Cardiac muscle cell (in vitro differentiated cells and primary cell): ENCODE measurements at places on chromosomes 1 and 21. TPM values are rescaled to one million over a fixed set of nuclear protein-coding genes. Genes with fewer than 3 reads are reported as not detected.

SPRR4 gene
- not detected in 2 replicates for polyA plus RNA-seq

GRCh38 chr1:28392027-28392652 lies 22.6 kb downstream of the PHACTR4 start:
- no peaks in the 10 kb centered on the region for H3K36me3 ChIP-seq
- DNase-seq: no peak
- H3K4me1 ChIP-seq: no peaks in the 10 kb centered on the region
- H3K27me3 ChIP-seq: no peaks in the 10 kb centered on the region
- no peak overlapping the region for H3K4me3 ChIP-seq
- H3K27ac ChIP-seq: no peak overlapping the region

DNA sequence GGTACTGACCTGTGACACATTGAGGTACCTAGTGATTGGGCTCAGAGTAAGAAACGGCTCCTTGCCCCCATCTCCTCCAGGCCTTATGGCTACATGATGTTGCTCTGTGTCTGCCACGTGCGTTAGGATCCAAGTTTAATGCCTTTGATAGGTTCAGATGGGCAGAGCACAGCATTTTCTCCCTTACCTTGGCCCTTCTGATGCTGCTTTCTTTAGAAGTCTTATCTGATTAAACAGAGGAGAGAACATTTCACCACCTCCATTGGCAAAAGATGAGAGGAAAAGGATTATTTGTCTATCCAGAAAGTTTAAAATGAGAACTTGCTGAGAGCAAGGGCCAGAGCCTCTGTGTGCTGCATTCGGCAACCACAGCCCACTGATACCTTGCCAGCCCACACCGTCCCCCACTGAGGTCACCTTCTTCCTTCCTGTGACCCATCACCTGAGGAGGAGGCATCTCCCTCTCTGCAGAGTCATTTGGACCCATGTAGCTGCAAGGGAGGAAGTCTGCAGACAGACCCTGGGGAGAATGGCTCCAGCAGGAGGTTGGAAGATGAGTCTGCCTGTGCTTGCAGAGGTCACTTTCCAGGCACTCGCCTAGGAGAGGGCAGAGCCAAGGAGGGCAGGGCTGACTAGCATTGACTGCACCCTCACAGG lies 16.7 kb downstream of the SHISA4 start:
- no peak for DNase-seq
- no peak overlapping the region for H3K4me3 ChIP-seq
- H3K36me3 ChIP-seq: no peaks in the 10 kb centered on the region
- H3K27ac ChIP-seq: peak overlapping the region; percentile 99

- no peak overlapping the region for H3K4me3 ChIP-seq
- H3K27ac ChIP-seq: no peak overlapping the region
- H3K4me1 ChIP-seq: peaks cover 5% of the 10 kb centered on the region
- no peaks in the 10 kb centered on the region for H3K36me3 ChIP-seq
- H3K27me3 ChIP-seq: no peaks in the 10 kb centered on the region
These were observed 57.8 kb upstream of the CD1D start for GRCh38 chr1:158122833-158123388.

NLRP3 gene
- polyA plus RNA-seq: not detected in 2 replicates

PRELP gene
- 0.26 TPM in 1 of 2 replicates, not detected in the other for polyA plus RNA-seq

GRCh38 chr1:228289239-228289849 lies 81.5 kb downstream of the OBSCN start:
- H3K27ac ChIP-seq: no peak overlapping the region
- no peak for DNase-seq
- no peak overlapping the region for H3K4me3 ChIP-seq
- H3K4me1 ChIP-seq: no peaks in the 10 kb centered on the region
- no peaks in the 10 kb centered on the region for H3K27me3 ChIP-seq
- peaks cover 78% of the 10 kb centered on the region for H3K36me3 ChIP-seq

APOBEC4 gene
- 0.42 TPM in 1 of 2 replicates, not detected in the other for polyA plus RNA-seq

GRCh38 chr1:87335175-87335884 lies 6.7 kb downstream of the LMO4 start:
- H3K36me3 ChIP-seq: peaks cover 16% of the 10 kb centered on the region
- H3K4me1 ChIP-seq: peaks cover 52% of the 10 kb centered on the region
- peak overlapping the region; percentile 73 for H3K27ac ChIP-seq
- no peaks in the 10 kb centered on the region for H3K27me3 ChIP-seq
- H3K4me3 ChIP-seq: peak overlapping the region; percentile 45
- peak; percentile 60 for DNase-seq

IL12RB2 gene
- 0.12 TPM in 1 of 2 replicates, not detected in the other for polyA plus RNA-seq

GRCh38 chr1:160981584-160982411 lies 27.2 kb upstream of the ITLN2 start:
- DNase-seq: no peak
- peak overlapping the region; percentile 13 for H3K4me3 ChIP-seq

- H3K27ac ChIP-seq: no peak overlapping the region
- no peak for DNase-seq
- H3K4me1 ChIP-seq: no peaks in the 10 kb centered on the region
- H3K36me3 ChIP-seq: no peaks in the 10 kb centered on the region
- H3K4me3 ChIP-seq: no peak overlapping the region
These were observed 9.2 kb downstream of the RAB29 start for GRCh38 chr1:205766038-205766437.

GRCh38 chr1:229984310-229984991 lies 82.6 kb upstream of the GALNT2 start:
- H3K27me3 ChIP-seq: peaks cover 15% of the 10 kb centered on the region
- no peak overlapping the region for H3K4me3 ChIP-seq
- H3K27ac ChIP-seq: no peak overlapping the region
- H3K4me1 ChIP-seq: no peaks in the 10 kb centered on the region
- H3K36me3 ChIP-seq: no peaks in the 10 kb centered on the region

DNA sequence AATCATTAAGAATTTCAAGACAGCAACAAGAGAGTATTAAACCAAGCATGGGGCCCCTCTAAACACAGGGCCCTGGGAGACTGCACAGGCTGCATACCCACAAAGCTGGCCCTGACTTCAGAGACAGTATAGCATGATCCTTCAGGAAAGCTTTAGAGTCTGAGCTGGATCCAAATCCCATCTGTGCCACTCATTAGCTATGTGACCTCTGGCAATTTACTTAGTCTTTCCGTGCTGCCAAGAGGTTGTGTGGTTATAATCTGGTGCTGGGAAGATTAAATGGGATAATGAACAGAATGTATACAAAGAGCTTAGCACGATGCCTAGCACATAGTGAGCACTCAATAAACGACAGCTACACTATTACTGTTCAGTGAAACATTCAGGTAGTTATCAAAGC lies 4.0 kb downstream of the PHC2 start:
- no peak for DNase-seq
- H3K4me3 ChIP-seq: no peak overlapping the region
- H3K27ac ChIP-seq: no peak overlapping the region
- peaks cover 4% of the 10 kb centered on the region for H3K4me1 ChIP-seq

SLAMF1 gene
- 0.10 TPM in 1 of 2 replicates, not detected in the other for polyA plus RNA-seq

REN gene
- 3.5 TPM in 1 of 2 replicates, not detected in the other for polyA plus RNA-seq

ZBTB8OS gene
- polyA plus RNA-seq: 52.0 and 66.8 TPM in 2 replicates

- H3K4me1 ChIP-seq: peaks cover 12% of the 10 kb centered on the region
- H3K36me3 ChIP-seq: no peaks in the 10 kb centered on the region
- H3K27me3 ChIP-seq: no peaks in the 10 kb centered on the region
- peak overlapping the region; percentile 100 for H3K4me3 ChIP-seq
These were observed 1.6 kb downstream of the MARK1 start for GRCh38 chr1:220529521-220530020.

CR1 gene
- not detected in 2 replicates for polyA plus RNA-seq

KRTAP19-8 gene
- polyA plus RNA-seq: not detected in 2 replicates

GRCh38 chr1:68620571-68620970 lies 123.7 kb upstream of the DEPDC1 start:
- no peak overlapping the region for H3K4me3 ChIP-seq
- no peak overlapping the region for H3K27ac ChIP-seq
- peaks cover 17% of the 10 kb centered on the region for H3K4me1 ChIP-seq
- DNase-seq: no peak

- H3K4me3 ChIP-seq: no peak overlapping the region
- no peaks in the 10 kb centered on the region for H3K27me3 ChIP-seq
- no peaks in the 10 kb centered on the region for H3K4me1 ChIP-seq
These were observed 32.9 kb downstream of the RABIF start for GRCh38 chr1:202856014-202856413.

RPE65 gene
- polyA plus RNA-seq: 0.67 TPM in 1 of 2 replicates, not detected in the other

GRCh38 chr1:203026031-203026665 lies at the start of gene PPFIA4:
Gene PPFIA4, plus strand, starts transcription at chr1:203026491. Its CDS starts 12,518 bp downstream, at chr1:203039009.
- peak within 1 kb of the TSS; percentile 61 for H3K4me3 ChIP-seq
- H3K4me1 ChIP-seq: peaks cover 26% of the 10 kb centered on the region
- H3K27me3 ChIP-seq: no peaks in the 10 kb centered on the region
- peaks cover 21% of the 10 kb centered on the region for H3K36me3 ChIP-seq

GRCh38 chr1:6102532-6102845 lies 56.8 kb downstream of the KCNAB2 start:
- H3K4me3 ChIP-seq: no peak overlapping the region
- H3K36me3 ChIP-seq: no peaks in the 10 kb centered on the region
- DNase-seq: no peak
- H3K4me1 ChIP-seq: no peaks in the 10 kb centered on the region
- no peak overlapping the region for H3K27ac ChIP-seq

- no peaks in the 10 kb centered on the region for H3K27me3 ChIP-seq
- H3K4me3 ChIP-seq: no peak overlapping the region
- H3K36me3 ChIP-seq: no peaks in the 10 kb centered on the region
- no peak for DNase-seq
- peaks cover 33% of the 10 kb centered on the region for H3K4me1 ChIP-seq
These were observed 28.9 kb upstream of the NPPB start for GRCh38 chr1:11887666-11888007.

GRCh38 chr1:209109001-209109785 lies 474.3 kb upstream of the CAMK1G start:
- H3K4me1 ChIP-seq: no peaks in the 10 kb centered on the region
- no peaks in the 10 kb centered on the region for H3K36me3 ChIP-seq
- no peak overlapping the region for H3K4me3 ChIP-seq

DNA sequence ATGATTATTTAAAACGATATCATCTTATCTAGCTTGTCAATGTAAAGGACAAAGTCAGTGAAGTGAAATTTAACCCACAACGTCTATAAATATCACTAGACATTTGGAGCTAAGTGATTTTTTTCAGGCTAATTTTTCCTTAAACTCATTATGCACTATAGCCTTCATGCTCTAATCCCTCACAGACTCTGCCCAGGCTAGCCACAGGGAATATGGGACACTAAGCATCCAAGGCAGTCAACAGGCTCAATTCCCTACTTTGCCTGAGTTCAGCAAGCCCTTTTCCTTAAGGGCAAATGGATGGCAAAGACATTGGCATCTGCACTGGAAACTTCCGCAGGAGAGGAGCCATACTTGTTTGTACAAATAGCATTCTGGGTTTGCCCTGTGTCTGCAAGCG lies 577.0 kb downstream of the LMO4 start:
- no peak overlapping the region for H3K4me3 ChIP-seq
- peak overlapping the region; percentile 64 for H3K27ac ChIP-seq
- H3K27me3 ChIP-seq: no peaks in the 10 kb centered on the region
- DNase-seq: no peak
- no peaks in the 10 kb centered on the region for H3K36me3 ChIP-seq
- peaks cover 42% of the 10 kb centered on the region for H3K4me1 ChIP-seq

GRCh38 chr21:42032968-42033367 lies 22.8 kb upstream of the ZBTB21 start:
- H3K27ac ChIP-seq: no peak overlapping the region
- H3K4me1 ChIP-seq: no peaks in the 10 kb centered on the region
- no peaks in the 10 kb centered on the region for H3K36me3 ChIP-seq
- H3K27me3 ChIP-seq: no peaks in the 10 kb centered on the region
- DNase-seq: no peak

DNA sequence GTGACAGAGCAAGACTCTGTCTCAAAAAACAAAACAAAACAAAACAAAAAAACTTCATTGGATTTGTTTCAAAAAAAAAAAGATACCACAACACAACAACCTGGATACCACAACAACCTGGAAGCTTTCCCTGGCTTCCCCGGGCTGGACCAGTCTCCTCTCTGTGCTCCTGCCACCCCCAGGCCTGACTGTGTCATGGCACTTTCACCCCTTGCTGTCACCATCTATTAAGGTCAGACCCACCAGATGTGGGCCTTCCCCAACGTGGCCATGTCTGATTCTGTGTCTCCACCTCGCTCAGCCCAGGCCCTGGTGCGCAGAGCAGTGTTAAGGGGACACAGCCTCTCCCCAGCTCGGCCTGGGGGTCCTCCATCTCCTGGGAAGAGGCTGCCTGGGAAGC lies 28.3 kb upstream of the ACOT11 start:
- H3K36me3 ChIP-seq: no peaks in the 10 kb centered on the region
- H3K4me1 ChIP-seq: no peaks in the 10 kb centered on the region
- H3K27me3 ChIP-seq: no peaks in the 10 kb centered on the region
- no peak overlapping the region for H3K4me3 ChIP-seq
- no peak for DNase-seq
- no peak overlapping the region for H3K27ac ChIP-seq

DNA sequence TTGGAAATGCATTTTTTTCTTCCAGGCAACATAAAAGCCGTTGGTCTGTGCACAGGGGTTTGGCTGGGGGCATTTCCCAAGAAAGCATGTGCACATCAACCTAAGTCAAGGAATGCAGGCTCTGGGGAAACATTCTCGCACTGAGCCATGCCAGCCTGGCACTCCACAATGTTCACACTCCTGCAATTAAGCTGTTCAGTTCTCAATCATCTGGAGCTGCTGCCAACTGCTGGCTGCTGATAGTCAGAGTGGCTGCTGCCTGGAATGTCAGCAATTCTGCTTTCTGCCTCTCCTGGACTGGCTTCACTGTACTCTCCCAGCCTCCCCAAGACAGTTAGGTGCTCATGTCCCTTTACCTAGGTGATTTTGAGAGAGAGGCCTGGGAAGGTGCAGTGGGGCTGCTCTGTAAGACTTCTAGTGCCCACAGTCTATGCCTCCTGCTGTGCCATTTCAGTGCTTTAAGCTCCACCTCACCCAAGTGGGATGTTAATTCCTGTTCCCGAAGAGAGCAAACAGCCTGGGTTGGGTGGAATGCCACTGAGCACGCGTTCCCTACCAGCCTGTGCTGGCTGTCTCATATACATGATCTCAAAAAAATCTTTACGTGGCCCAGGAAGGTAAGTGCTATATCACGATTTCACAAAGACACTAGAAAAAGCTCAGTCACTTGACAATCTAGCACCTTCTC lies 131.7 kb downstream of the BRINP2 start:
- H3K4me1 ChIP-seq: no peaks in the 10 kb centered on the region
- no peaks in the 10 kb centered on the region for H3K36me3 ChIP-seq
- H3K27me3 ChIP-seq: peaks cover 2% of the 10 kb centered on the region
- no peak overlapping the region for H3K4me3 ChIP-seq
- H3K27ac ChIP-seq: peak overlapping the region; percentile 59

AKNAD1 gene
- not detected in 2 replicates for polyA plus RNA-seq

PKP1 gene
- polyA plus RNA-seq: not detected in 2 replicates

PLA2G2C gene
- polyA plus RNA-seq: not detected in 2 replicates

- H3K4me3 ChIP-seq: no peak overlapping the region
- no peak for DNase-seq
- no peaks in the 10 kb centered on the region for H3K36me3 ChIP-seq
- H3K27me3 ChIP-seq: no peaks in the 10 kb centered on the region
- H3K27ac ChIP-seq: no peak overlapping the region
- H3K4me1 ChIP-seq: no peaks in the 10 kb centered on the region
These were observed 159.2 kb downstream of the RHOU start for GRCh38 chr1:228894442-228894989.

ANKRD65 gene
- polyA plus RNA-seq: 0.32 and 2.0 TPM in 2 replicates

S100A7 gene
- not detected in 2 replicates for polyA plus RNA-seq

GRCh38 chr1:203459671-203460201 lies 15.9 kb upstream of the PRELP start:
- no peaks in the 10 kb centered on the region for H3K4me1 ChIP-seq
- H3K36me3 ChIP-seq: no peaks in the 10 kb centered on the region
- no peak for DNase-seq
- H3K27me3 ChIP-seq: no peaks in the 10 kb centered on the region
- H3K27ac ChIP-seq: no peak overlapping the region
- no peak overlapping the region for H3K4me3 ChIP-seq

S100A5 gene
- polyA plus RNA-seq: 0.31 and 0.52 TPM in 2 replicates
